Glutamatergic neuron (in vitro differentiated cells): ENCODE measurements at places on chromosomes 4 and X. TPM values are rescaled to one million over a fixed set of nuclear protein-coding genes. Genes with fewer than 3 reads are reported as not detected.

DNA sequence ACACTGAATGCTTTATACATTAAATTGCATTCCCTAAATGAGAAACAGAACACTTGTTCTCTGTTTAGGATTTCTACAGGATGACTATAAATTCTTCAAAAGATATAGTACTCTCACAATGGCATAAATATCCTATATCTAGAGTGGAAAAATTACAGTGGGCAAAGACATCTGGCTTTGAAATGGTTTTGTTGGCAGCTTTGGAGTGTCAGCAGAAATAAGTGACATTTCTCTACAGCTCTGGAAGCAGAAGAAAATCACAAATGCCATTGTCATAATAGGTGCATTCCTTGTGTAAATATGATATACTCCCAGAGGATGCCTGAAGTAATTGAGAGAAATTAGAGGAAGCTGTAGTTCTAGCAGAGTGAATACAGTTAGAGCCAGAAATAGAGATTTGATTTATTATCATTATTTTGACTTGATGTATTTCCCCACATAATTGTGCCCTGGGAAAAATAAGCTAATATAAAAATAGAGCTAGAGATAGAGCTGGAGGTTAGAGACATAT is 95.9 kb upstream of the GALNTL6 start:
- DNase-seq = no peak

DNA sequence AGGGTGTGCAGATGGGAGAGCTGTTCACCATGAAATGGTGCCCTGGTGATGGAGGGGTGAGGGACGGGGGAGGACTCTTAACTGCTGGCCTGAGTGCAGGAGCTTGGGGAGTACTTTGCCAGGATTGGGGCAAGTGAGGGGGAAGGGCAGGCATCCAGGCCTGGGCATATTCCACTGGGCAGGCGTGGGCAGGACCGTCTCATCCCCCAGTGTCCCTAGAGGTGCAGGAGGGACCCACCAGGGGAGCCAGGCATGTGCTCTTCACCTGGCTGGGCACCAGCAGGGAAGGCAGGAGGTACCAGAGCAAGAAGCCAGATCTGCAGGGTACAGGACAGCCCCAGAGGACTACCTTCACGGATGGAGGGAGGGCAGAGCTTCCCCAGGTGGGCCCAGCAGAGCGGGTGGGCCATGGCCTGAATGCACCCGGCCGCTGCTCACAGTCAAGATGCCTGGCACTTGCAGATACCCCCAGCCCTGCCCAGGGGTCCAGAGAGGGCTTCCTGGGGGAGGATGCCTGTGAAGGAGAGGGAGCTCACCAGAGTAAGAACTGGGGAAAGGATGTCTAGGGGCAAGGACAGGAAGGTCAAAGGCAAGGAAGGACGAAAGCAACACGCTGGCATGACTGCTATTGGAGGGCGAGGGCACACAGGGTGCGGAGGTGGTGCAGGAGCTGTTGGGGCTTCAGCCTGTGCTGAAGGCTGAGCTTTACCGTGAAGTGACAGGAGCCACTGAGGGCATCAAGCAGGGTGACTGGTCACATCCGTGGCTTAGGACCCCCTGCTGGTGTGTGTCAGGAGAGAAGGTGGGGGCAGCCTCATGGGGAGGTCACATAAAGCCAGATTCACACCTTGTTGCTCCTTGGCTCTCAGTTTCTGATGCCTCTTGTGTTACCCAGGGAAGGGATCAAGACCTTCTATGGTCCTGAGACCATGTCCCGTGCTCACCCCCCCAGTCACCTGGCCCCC is 68.2 kb upstream of the NKX1-1 start:
- DNase-seq = peak; percentile 10

GAB3 gene
- total RNA-seq = 9.6 TPM

DNA sequence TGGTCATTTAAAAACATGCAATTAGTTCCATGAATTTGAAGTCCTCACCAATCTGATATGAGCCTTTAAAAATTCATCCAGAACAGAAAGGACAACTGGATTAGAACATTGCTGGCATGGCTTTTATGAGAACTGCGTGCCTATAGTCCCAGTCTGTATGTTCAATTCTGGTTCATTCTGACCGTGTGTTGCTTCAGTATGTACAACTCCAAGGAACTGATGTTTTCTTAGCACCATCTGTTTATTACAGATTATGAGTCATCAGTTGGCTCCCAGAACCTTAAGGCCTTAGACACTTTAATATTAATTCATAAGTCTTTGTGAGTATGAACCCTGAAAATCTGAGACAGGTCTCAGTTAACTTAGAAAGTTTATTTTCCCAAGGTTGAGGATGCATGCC is 115.0 kb downstream of the CEP44 start:
- DNase-seq = no peak

DNA sequence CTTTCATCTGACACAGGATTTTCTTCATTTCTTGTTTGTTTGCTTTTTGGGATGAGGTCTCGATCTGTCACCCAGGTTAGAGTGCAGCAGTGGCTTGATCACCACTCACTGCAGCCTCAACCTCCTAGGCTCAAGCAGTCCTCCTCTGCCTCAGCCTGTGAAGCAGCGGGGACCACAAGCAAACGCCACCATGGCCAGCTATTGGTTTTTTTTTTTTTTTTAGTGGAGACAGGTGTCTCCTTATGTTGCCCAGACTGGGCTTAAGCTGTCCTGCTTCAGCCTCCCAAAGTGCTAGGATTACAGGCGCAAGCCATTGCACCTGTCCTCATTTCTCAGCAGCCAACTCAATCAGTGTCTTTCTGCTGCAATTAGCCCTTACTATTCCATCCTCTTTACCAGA is 10.3 kb downstream of the SPRY1 start:
- peak; percentile 23 for DNase-seq

- DNase-seq = no peak
Measured at GRCh38 chrX:47297874-47298273, 65.1 kb downstream of the USP11 start.

DNA sequence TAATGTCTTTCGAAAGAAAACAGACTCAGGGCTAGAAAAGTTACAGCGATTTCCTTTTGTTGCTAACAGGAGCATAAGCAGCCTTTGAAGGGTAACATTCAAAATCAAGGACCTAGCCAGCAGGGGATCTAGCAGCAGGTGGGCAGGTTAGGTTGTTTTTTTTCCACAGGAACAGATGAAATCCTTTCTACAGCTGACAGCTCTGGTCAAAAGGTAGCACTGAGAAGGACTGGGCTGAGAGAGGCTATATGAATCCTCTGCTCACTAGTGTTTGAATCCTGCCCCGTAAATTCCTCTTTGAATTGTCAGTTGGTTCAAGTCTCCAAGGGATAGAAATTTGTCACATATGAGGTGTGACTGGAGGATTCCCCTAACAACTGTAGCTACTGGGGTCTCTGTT is 188.2 kb downstream of the SH2D1A start:
- DNase-seq = no peak

GRCh38 chr4:162909952-162910351 is 256.7 kb downstream of the NAF1 start:
- no peak for DNase-seq

DNA sequence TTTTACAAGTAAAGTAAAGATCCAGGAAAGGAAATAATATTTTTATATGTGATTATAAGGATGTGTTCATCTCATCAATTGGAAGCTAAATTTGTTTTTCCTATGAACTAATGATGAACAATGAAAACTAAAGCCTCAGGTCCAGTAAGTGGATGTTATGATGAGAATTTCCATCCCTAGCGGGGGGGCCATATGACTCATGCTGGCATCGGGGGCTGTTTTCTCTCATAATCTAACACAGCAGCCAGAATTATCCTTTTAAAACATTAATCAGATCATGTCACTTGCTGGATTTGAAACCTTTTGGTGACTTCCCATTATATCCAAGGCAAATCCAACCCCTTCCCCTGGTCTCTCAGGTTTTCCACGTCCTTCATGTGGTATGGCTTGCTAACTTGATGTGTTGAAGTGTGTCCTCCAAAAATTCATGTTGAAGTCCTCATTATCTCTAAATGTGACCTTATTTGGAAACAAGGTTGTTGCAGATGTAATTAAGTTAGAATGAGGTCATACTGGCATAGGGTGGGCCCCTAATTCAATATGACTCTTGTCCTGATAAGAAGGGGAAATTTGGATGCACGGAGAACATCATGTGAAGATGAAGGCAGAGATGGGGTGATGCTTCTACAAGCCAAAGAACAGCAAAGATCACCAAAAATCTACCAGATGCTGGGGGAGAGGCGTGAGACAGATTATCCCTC is 96.8 kb downstream of the AKAP4 start:
- no peak for DNase-seq

DNA sequence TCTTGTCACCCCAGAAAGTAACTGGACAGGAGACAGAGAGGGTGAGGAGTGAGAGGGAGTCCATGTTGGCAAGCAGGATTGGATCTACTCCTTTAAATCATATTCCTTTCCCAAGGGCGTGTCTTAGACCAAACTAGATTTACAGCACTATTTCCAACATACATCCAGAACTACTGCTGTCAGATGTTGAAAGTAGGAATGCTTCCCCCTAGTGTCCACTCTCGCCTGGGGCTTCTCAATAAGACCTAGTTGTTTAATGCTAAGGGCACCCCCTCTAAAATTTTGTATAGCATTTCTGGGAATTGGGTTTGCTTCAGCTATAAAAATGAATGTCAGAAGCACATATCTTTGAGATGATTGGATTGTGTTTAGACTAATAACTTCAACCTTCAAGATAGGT is 13.3 kb downstream of the OFD1 start:
- peak; percentile 20 for DNase-seq

- DNase-seq = no peak
Measured at GRCh38 chr4:80101792-80102116, 28.7 kb upstream of the ANTXR2 start.

DNA sequence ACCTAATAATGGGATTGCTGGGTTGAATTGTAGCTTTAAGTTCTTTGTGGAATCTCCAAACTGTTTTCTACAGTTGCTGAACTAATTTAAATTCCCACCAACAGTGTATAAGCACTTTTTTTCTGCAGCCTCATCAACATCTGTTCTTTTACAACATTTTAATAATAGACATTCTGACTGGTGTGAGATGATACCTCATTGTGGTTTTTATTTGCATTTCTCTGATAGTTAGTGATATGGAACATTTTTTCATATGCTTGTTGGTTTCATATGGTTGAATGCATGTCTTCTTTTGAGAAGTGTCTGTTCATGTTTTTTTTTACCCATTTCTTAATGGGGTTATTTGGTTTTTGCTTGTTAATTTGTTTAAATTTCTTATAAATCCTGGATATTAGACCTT is 1718.9 kb downstream of the C4orf33 start:
- no peak for DNase-seq

DNA sequence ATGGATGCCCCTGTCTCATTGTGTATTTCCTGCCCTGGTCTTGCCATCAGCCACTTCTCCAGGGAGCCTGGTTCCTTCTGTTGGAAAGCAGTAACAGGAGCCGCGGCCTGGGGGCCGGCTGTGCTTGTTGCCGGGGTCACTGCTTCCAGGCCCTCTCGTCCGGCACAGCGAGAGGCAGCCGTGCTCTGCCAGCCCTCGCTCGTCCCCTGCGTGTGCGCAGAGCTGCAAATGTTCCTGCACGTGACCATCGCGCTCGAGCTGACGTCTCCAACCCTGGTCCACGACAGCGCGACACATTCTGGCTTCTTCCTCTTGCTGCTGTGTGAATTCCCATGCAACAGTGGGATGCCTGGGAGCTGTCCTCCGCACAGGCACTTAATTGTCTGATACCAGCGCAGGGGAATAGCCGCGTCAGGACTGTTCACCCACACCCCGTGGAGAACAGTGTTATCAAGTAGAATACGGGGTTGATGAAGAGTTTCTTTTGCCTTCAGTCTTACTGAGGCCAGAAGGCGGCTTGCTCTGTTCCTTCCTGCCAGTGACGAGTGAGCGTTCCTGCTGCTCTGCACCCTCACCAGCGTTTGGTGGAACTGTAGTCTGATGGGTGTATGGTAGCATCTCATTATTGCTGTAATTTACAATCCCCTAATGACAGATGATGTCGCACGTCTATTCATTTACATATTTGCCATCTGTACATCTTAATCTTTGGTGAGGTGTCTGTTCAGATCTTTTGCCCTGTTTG is 12.3 kb downstream of the PDE6B start:
- no peak for DNase-seq

GRCh38 chr4:60721685-60722084 is 478.4 kb upstream of the ADGRL3 start:
- DNase-seq = no peak

SOD3 gene
- total RNA-seq = not detected

- no peak for DNase-seq
Measured at GRCh38 chr4:17117746-17118145, 219.3 kb upstream of the LDB2 start.

- peak; percentile 80 for DNase-seq
Measured at GRCh38 chr4:1345903-1346780, 866 bp upstream of the UVSSA start.

GRCh38 chr4:306551-306961 is 1.3 kb upstream of the ZNF732 start:
- DNase-seq = no peak

UGT2B10 gene
- not detected for total RNA-seq

DNA sequence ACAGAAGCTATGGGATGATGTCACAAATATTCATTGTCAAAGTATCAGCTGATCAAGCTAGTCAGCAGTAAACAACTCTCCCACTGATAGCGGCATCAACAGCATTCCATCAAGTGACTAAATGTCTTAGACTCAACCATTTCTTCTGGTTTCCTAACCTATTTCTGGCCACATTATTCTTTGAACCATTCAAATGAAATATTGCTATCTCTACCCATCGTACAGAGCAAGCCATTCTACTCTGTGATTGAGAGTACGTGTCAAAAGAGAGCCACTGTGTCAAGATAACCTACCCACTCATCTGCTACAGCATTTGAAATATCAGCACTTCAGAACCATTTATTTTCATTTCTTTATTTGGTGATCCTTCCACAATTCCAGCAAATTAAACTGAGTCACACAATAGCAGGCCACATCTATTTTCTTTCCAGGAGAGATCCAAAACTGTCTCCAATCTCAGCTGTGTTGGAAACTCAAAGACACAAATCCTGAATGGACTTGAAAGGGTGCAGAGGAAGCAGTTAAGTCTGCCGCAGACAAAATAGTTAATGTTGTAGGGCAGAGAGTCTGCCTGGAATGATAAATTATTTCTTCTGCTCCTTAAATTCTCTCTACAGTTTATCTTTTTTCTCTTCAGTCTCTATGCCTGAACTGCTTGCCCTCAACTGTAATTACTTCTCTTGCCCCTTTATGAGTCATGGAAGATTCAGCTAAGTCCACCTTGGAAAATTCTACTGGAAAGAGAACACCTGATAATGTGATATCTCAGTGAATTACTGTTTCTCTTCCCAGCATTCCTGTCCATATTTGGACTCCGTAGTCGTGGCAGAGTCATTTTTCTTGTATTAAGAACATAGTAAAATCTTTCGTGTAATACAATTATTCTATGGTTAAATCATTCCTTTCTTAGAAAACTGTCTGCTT is 364.8 kb downstream of the PDGFC start:
- no peak for DNase-seq

DNA sequence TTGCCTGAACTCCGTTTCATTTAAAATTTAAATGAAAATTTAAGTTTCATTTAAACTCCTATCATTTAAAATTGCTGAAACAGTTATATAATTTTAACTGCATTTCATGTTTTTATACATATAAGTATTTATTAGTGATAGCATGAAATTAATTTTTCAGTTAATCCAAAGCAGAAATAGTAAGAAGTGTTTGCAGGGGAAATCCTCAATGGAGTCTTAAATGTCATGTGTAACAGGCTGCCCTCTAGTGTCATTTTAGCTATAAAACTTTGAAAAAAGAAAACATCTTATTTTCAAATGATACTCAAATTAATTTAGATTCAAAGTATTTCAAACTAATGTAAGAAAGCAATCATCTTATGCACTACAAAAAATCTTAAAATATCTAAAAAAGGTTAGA is 27.2 kb downstream of the TAPT1 start:
- DNase-seq = no peak

- no peak for DNase-seq
Measured at GRCh38 chr4:73599182-73599581, 21.1 kb downstream of the RASSF6 start.
